ENCODE measurements at places on chromosomes 1 and 21. TPM values are rescaled to one million over a fixed set of nuclear protein-coding genes. Genes with fewer than 3 reads are reported as not detected.

LCE1D gene
- not detected for total RNA-seq

- DNase-seq = no peak
Measured at GRCh38 chr1:212680680-212681389, 18.8 kb downstream of the BATF3 start.

DNA sequence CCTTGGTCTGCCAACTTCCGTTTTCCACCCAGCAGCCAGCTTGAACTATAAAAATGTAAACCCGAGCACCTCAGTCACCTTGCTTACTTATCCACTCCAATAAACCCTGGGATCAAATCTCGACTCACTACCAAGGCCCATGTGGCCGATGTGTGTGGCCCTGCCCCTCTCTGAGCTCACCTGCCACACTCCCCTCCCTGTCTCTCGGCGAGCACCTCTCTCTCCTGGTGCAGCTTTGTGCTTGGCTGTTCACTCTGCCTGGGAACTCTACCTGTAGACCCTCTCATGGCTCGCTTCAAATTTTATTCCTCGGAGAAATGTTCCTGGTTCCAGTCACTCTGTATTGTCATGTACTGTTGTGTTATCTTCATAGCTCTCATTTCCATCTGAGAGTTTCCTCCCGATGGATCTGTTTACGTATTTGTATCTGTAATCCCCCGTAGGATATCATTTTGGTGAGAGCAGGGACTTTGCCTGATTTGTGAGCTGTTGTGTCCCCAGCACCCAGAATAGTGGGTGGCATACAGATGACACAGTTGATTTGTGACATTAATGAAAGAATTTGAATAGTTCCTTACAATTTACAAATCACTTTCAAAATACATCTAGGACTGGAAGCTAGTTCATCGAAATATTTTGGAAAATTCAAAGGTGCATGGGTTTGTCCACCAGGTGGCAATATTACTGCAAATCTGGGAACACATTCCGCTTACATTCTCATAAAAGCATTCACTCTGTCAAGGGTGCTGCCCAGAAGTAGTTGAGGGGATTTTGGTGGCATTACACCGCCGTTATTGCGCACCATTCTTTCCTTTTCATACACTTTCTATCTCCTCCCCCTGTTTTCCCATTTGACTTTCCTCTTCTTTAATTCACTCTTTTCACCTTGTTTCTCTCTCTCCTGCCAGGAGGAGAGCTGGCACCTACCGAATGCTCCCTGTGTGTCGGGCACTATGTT, 95.3 kb downstream of the ABCA4 start:
- DNase-seq = no peak

- DNase-seq = no peak
Measured at GRCh38 chr1:5764959-5765358, 227.3 kb downstream of the NPHP4 start.

- DNase-seq = no peak
Measured at GRCh38 chr1:222026280-222026679, 284.4 kb upstream of the DUSP10 start.
